NCI-H460 (cell line): ENCODE measurements at places on chromosomes 12 and 14. TPM values are rescaled to one million over a fixed set of nuclear protein-coding genes. Genes with fewer than 3 reads are reported as not detected.

GRCh38 chr12:127143020-127143419, 1124.0 kb upstream of the TMEM132C start:
- DNase-seq: no peak

The AMHR2 gene
- total RNA-seq: 0.15 TPM in 1 of 2 replicates, not detected in the other

The TGFB3 gene
- total RNA-seq: 0.84 and 2.0 TPM in 2 replicates

GRCh38 chr12:120091371-120092090, 25.0 kb downstream of the RAB35 start:
- DNase-seq: no peak

DNA sequence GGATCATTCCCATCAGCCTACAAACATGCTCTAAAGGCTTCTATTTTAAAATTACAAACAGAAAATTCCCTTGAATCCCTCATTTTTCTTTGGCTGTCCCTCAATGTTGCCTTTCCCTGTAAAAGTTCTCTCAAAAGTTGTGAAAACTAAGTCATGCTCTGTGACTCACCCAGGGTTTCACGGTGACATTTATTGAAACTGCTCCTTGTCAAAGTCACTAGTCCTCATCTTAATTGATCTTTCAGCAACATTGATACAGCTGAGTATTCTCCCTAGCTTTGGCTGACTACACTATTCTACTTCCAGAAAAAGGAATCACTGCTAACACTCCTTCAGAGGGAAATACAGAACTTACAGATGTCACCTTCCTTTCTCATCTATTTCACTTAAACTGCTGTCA, 65.7 kb downstream of the ASCL4 start:
- DNase-seq: no peak

GRCh38 chr12:132804426-132804861, 24.2 kb downstream of the GOLGA3 start:
- DNase-seq: no peak
